ENCODE measurements at places on chromosomes 5 and 9.

DNA sequence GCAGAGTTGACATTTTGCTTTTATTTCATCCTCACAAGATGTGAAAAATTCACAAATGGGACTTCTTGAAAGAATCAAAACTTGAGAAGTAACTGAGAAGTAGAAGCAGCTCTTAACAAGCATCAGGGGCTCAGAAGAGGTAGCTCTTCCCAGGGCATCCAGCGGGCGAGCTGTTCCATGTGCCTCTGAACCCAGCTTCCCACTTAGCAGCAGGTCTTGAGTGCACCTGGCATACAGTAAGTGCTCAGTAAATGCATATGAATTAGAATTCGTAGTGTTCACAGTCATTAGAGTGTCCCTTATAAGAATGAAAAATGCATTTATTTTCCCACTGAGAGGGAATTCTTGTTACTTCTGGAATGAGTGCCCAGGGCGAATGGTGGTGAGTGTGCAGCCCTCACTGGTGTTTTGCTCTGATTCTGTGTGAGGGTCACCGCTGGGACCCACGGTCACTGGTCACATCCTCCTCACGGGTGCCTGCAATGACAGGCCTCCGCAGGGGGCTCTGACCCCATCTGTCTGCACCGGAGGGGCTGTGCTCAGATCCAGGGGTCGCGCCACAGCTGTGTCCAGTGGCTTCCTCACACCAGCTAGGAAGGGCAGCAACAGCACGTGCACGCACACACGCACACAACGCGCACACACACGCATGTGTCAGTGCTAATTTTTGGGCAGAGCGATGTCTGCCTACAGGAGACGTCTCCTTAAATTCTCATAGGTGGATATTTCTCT, 26.9 kb downstream of the EXOC3 start:
- DNase-seq, result no peak

GRCh38 chr5:57493034-57493433, 10.4 kb upstream of the ACTBL2 start:
- DNase-seq, result peak; percentile 61

DNA sequence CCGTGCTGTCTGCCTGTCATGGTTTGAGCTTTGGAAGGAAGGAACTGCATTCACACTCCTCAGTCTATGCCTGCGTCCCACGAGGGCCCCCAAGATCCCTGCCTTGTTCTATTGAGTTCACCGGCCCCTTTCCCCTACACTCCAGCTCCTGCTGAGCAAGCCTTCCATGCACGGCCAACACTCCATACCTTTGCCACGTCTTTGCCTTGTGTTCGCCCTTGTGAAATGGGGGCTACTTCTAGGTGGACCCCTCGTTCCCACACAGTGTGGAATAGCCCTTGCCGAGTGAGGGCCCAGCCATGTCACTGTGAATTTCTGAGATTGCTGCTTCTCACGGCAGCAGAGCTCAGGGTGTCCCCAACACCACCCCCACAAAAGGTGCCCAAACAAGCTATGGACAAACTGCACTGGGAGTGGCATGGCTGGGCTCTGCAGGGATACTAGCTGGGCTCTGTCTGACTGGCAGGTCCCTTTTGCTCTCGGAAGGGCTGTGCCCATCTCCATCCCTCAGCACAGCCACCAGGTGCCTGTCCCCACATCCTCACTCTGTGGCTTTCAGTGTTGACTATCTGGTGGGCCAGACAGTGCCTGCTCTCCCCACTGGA, 67.9 kb upstream of the ADAMTS2 start:
- no peak for DNase-seq

DNA sequence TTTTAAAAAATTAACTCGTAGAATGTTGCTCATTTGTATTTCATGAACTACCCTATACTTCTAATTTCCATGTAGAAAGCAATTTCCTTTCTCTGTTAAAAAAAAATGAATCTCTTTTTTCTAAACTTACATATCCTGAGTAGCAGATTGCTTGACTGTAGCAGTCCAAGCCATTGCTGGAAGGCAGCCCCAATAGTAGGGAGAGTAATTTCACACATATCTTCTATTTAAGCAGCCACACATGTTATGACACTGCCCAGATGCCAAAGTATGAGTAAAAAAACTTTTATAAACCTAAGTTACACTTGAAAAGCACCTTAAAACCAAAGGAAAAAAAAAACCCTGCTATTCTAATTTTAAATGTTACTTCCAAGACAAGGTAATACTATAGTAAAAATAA, 69.6 kb downstream of the FBXL17 start:
- no peak for DNase-seq

DNA sequence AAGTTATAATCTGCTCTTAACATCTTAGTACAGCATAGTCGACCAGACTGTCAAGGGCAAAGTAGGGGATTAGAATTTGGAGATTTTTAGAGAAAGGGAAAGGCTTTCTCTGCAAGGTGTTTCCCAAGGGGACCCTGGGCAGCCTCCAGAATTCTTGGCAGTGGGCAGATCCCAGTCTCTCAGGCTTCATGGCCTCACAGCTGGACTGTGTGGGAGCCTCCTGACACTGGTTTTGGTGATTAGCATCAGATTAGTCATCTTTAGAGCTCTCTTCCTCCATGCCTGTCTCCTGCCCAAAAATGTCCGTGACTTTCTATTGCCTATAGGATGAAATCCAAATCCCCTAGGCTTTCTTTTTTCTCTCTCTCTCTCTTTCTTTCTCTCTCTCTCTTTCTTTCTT, 370.7 kb downstream of the ZSWIM6 start:
- DNase-seq, result no peak

DNA sequence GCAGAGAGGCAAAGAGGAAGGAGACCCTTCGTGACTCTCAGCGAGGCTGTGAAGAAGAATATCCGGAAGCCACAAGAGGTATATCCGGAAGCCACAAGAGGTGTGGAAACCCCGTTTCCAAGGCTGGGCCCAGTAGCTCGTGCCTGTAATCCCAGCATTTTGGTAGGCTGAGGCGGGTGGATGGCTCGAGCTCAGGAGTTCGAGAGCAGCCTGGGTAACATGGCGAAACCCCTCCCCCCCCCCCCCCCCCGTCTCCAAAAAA, 612 bp upstream of the BBLN start:
- DNase-seq, result no peak

DNA sequence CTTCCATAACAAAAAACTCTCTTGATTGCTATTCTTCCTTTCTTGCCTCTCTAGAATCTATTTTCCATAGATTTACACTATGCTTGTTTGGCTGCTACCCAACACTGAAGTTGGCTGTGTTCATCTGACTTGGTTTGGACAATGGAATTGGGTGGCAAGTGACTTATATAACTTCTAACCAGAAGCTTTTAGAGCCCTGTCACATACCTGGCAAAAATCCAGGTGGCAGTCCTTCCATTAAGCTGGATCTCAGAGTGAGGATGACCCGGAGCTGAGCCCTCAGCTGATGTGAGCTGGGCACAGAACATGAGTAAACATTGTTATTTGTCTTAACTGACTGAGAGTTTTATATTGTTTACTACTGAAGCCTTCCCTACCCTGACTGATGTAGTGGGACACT, 225.7 kb downstream of the TLR4 start:
- DNase-seq, result no peak

- no peak for DNase-seq
Observed at GRCh38 chr5:152270096-152270495, 135.0 kb downstream of the NMUR2 start.

- DNase-seq, result no peak
Observed at GRCh38 chr5:74146796-74147195, 493.7 kb downstream of the ENC1 start.

DNA sequence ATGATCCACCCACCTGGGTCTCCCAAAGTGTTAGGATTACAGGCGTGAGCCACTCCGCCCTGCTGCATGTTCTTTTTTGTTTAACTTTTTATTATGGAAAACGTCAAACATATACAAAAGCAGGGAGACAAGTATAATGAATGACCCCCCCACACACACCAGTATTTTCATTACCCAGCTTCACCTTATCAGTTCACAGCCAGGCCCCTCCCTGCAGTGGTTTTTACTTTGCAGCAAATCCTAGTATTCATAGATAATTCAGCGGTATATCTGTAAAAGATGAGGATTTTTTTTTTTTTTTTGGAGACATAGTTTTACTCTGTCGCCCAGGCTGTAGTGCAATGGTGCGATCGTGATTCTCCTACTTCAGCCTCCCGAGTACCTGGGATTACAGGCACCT, 2.3 kb downstream of the POMT1 start:
- no peak for DNase-seq

GRCh38 chr9:108836781-108837180, 19.0 kb downstream of the ACTL7B start:
- no peak for DNase-seq

DNA sequence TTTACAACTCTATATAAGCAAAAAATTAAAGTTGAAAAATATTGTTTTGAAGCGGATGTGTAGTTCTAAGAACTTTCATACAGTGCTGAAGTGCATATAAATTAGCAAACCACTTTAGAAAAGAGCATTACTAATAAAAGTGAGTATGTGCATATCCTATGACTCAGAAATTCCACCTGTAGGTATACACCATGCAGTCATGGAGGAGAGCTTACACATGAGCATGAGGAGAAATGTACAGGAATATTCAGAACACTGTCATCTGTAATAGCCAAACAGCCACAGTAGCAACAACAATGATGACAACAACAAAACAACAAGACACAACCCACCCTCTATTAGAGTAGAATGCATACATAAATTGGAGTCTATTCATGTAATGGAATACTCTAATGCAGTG, 138.2 kb upstream of the ARRDC3 start:
- DNase-seq, result no peak

GRCh38 chr5:140151144-140152021, 23.6 kb upstream of the CYSTM1 start:
- DNase-seq, result no peak

DNA sequence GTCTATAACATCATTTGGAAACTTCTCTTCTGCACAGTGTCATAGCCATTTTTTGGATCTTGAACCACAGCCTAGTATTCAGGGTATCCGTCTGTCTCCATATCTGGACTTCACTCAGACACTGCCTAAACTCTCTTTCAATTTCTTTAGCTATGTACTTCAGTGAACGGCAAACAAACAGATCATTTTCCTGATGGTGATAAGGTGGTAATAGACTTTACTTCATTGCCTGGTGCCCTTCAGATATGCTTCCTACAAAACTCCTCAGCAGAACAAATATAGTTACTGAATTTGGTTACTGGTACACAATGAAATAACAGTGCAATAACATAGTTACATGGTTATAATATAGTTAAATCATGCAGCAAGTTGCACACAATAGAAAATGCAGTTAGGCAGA, 348.2 kb downstream of the ZSWIM6 start:
- DNase-seq, result no peak

DNA sequence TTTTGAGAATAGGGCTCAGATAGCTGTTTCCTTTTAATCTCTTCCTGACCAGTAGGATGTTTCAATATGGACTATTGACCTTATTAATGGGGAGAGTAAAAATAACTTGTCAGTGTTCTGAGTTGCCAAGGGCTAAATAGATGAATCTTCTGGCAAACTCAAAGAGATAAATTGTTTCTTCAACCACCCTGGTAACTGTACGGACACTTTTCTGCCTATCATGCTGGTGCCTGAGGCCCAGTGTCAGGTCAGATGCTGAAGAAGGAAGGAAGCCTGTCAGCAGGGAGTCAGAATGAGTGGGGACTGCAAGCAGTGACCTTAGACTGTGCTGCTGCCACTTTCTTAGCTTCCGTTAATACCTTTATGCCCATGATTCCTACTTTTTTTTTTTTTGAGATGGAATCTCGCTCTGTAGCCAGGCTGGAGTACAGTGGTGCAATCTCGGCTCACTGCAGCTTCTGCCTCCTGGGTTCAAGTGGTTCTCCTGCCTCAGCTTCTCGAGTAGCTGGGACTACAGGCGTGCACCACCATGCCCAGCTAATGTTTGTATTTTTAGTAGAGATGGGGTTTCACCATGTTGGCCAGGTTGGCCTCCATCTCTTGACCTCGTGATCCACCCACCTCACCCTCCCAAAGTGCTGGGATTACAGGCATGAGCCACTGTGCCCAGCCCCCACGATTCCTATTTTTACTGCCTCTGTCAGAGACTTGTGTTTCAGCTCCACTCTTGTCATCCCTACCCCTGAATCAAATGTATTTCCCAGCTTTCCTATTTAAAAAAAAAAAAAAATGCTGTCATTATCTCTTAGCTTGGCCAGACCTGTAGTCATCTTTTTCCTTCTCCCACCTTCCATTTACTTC, 33.7 kb downstream of the TGFBR1 start:
- no peak for DNase-seq

DNA sequence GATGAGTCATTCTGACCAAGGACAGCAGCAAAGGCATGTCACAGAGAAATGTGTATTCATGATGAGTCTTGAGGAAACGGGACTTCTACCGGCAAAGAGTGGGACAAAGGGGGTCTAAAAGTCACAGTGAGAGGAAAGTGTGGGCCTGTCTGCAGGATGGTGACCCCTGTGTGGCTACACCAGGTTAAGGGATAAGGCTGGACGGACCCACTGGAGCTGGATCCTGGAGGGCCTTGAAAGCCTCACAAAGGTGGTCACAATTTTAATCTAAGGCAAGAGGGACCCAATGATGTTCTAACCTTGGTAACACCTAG, 176.5 kb downstream of the CDK5RAP2 start:
- DNase-seq, result no peak

DNA sequence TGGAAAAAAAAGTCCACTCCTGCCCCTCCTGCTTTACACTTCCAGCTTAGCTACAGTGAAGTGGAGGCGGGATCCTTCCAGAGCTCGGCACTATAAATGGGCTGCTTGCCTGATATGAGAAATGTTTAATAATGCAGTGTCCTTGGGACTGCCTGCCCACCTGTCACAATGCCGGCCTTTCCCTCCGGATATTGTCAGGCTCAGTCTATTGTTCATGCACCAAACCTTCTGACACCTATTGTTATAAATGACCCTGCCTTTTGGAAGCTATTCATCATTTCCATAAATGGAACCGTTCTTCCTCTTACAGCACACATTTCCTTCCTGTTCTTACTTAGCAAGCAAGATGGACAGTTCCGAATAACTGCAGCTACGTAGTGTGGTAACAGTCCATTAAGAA, 146.3 kb downstream of the DMAC1 start:
- DNase-seq, result no peak

DNA sequence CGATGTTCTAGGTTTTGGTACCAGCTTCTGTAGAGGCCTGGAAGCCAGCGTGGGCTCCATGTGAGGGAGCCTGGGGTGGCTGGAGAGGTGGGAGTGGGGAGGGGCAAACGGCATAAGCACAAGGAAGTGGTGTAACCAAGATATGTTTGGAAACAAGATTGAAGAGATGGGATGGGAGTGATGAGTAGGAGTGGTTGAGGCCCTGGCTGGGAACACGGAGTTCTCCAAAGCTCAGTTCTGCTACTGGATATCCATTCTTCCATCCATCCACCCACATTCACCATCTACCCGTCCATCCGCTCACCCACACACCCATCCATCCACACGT, 12.2 kb downstream of the TSPAN17 start:
- DNase-seq, result no peak

GRCh38 chr5:15321776-15322175, 178.2 kb upstream of the FBXL7 start:
- no peak for DNase-seq

DNA sequence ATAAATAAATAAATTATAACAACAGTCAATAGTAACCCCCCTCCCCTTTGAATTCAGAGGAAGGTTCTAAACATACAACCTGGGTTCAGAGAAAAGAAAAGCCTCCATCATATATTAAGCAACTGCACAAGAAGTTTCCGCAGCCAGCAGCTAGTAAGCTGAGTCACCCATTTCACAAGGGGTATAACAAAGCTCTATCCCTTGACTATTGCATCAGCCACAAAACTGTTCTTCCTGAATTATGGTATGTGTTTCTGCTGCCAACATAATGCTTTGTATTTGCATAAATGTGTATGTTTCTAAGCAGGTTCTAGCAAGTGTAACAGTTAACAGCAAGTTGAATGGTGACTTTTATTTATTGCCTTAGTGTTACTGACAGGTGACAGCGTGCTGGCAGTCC, 6.8 kb upstream of the CEP120 start:
- DNase-seq, result peak; percentile 44

Measured in epithelial cell of proximal tubule (primary cell).